ENCODE measurements at places on chromosomes 12 and 14. TPM values are rescaled to one million over a fixed set of nuclear protein-coding genes. Genes with fewer than 3 reads are reported as not detected.

The LRP6 gene
- total RNA-seq = 57.2 TPM

The RFLNA gene
- total RNA-seq = 0.19 TPM

DNA sequence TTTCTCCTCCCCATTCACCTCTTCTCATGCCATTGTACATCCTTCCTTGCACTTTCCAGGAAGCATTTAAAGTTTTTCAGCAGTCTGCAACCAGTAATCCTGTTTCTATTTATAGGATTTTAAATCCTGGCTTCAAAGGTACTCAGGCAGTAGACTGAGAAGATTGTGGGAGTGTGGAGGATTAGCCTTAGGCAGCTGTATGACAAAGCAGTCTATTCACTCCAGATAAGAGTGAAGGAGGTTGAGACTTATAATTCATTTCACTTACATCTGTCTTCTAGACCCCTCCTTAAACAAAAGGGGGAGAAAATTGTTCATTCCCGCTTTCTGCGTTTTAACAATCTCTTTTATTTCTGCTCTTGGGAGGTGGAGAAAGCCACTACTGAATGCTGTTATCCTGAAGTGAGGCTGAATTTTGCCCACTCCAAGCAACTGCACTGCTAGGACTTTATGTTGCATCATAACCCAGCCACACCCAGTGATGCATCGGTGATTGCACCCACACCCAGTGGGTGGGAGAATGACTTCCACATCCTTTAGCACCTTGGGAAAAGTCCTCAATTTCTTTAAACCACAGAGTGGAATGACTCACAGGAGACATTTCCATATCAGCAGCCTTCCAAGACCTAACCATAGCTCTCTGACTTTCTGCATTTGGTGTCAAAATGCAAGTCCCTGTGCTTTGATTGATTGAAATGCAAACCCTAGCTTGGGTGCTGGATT lies 382.5 kb upstream of the ATP2B1 start:
- DNase-seq = no peak

DNA sequence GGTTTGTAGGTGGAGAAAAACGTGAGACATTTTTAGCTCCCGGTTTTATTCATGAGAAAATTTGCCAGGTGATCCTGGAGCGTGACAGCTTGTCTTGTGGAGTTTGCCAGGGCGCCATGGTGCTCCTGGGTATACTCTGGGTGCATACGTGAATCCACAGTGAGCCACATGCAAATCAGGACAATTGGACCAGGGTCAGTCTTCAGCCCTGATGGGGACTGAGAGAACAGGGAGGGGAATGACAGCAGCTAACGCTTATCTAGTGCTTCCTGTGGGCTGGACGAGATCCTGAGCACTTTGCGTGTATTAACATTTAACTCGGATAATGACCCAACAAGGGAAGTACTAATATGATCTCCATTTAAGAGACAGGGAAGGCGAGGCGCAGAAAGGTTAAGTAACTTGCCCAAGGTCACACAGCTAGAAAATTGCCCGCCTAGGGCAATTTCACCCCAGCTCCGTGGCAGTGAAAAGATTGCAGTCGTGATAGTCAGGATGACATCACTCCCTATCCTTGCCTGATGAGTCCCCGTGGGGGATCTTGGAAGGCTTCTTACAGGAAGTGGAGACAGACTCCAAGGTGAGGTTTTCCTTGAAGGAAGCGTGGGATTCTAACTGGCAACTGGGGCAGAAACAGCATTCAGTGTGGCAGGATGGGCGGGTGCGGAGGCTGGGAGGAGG lies 118.4 kb upstream of the NCOR2 start:
- DNase-seq = peak; percentile 44

The GRIP1 gene
- total RNA-seq = 0.17 TPM

The CD4 gene
- not detected for total RNA-seq

DNA sequence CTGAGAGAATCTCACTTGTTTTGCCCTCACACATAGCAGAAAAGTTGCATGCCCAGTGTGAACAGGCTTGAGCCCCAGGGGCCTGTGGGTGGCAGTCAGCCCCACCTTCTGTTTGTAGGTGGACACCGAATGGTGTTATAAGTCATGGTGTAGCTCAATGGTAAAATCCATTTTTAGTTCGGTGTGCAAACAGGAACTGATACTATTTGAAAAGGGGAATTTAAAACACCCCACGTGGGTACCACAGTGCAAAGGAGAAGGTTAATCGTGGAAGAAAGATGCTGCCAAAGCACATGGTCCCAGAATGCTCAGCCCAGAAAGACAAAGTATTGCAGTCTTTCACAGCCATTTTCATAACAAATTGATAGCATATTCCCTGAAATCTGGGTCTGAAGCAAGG lies 71.8 kb upstream of the GZMB start:
- DNase-seq = no peak

GRCh38 chr12:122870163-122870842 lies 25.6 kb downstream of the VPS37B start:
- no peak for DNase-seq

The RNASE3 gene
- not detected for total RNA-seq

Measured in dermis blood vessel endothelial cell (primary cell).